CD8-positive, alpha-beta memory T cell (primary cell): ENCODE measurements at places on chromosomes 1 and 21.

DNA sequence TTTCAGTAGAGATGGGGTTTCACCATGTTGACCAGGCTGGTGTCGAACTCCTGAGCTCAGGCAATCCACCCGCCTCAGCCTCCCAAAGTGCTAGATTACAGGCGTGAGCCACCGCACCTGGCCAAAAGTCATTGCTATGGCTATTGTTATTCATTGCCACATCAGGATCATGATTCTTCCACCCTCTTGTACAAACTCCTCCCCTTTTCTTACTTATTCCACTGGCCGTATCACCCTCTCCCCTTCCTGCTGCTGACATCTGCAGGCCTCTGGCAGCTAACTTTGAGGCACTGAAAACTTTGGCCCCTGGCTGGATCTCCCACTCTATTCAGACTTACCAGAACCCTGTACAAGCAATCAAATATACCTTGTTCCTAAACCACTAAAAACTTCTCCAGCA lies 10.9 kb downstream of the TMEM53 start:
- DNase-seq, result no peak
- no peaks in the 10 kb centered on the region for H3K27me3 ChIP-seq
- no peaks in the 10 kb centered on the region for H3K36me3 ChIP-seq
- no peak overlapping the region for H3K4me3 ChIP-seq

DNA sequence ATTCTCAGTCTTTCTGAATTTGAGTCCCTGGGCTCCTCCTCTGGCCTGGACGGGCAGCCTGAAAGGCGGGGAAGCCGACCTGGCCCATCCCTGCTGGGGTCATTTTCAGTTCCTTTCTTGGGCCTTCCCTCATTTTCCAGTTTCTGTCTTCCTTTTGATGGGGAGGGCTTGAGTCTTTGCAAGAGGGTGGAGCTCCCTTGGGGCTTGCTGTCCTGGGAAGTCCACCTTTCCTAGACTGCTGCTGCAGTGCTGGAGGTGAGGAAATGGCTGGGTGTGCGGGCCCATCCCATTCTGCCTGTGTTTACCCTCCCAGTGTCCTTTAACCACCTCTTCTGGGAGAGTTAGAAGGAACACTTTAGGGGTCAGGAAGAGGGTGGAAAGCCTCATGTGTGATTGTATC lies 40.4 kb upstream of the SYNC start:
- H3K4me1 ChIP-seq, result peaks cover 5% of the 10 kb centered on the region
- no peak overlapping the region for H3K4me3 ChIP-seq
- no peak for DNase-seq
- no peaks in the 10 kb centered on the region for H3K36me3 ChIP-seq

- no peak overlapping the region for H3K4me3 ChIP-seq
- H3K4me1 ChIP-seq, result no peaks in the 10 kb centered on the region
- H3K27me3 ChIP-seq, result peaks cover 5% of the 10 kb centered on the region
- no peak for DNase-seq
Measured at GRCh38 chr1:17281775-17282181, 26.2 kb upstream of the PADI4 start.

- H3K36me3 ChIP-seq, result no peaks in the 10 kb centered on the region
- no peaks in the 10 kb centered on the region for H3K27me3 ChIP-seq
- DNase-seq, result no peak
- H3K27ac ChIP-seq, result no peak overlapping the region
- no peak overlapping the region for H3K4me3 ChIP-seq
Measured at GRCh38 chr1:222529916-222530315, 18.0 kb downstream of the HHIPL2 start.

DNA sequence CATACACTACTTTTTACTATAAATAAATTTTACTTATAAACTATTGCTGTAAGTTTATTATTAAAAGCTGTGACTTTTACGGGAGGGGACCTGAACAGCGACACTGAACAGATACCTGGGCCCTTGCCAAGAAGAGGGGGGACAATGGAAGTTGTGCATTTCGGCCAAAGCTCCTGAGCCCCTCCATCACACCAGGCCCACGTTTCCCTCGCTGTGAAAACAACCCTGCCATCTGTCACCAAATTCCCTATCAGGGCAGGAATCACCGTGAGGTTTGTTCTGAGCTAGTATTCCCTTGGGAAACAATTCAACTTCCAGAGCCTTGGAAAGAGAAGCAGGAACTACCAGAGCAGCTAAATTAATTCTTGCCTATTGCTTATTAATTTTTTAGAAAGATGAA lies 37.0 kb downstream of the VTCN1 start:
- H3K27me3 ChIP-seq, result no peaks in the 10 kb centered on the region
- H3K4me3 ChIP-seq, result no peak overlapping the region

DNA sequence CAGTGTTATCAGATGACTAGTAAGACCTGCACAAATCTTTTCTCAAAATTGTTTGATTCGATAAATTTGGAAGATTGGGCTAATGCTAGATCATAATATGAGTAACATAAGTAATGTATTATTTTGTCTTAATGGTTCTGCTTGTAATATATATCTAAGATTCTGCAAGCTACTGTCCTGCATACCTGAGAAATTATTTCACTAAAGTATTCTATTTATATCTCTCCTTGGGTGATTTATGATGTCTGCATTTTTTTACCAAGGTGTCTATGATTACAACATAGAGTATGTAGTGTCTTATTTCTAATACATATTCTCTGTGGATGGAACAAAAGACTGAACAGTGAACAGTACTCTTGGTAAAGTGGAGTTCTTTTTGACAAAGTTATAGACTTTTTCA lies 166.6 kb downstream of the CLEC20A start:
- no peak for DNase-seq
- no peak overlapping the region for H3K4me3 ChIP-seq
- H3K4me1 ChIP-seq, result no peaks in the 10 kb centered on the region
- H3K27me3 ChIP-seq, result no peaks in the 10 kb centered on the region
- no peak overlapping the region for H3K27ac ChIP-seq
- no peaks in the 10 kb centered on the region for H3K36me3 ChIP-seq

- H3K36me3 ChIP-seq, result no peaks in the 10 kb centered on the region
- no peaks in the 10 kb centered on the region for H3K4me1 ChIP-seq
- no peak for DNase-seq
- no peaks in the 10 kb centered on the region for H3K27me3 ChIP-seq
- no peak overlapping the region for H3K27ac ChIP-seq
- no peak overlapping the region for H3K4me3 ChIP-seq
Measured at GRCh38 chr1:104028416-104029035, 278.8 kb downstream of the AMY1C start.

GRCh38 chr1:160789702-160790611 lies 6.0 kb upstream of the LY9 start:
- no peak for DNase-seq
- H3K27me3 ChIP-seq, result no peaks in the 10 kb centered on the region
- peaks cover 4% of the 10 kb centered on the region for H3K4me1 ChIP-seq
- H3K27ac ChIP-seq, result no peak overlapping the region
- no peak overlapping the region for H3K4me3 ChIP-seq
- no peaks in the 10 kb centered on the region for H3K36me3 ChIP-seq

DNA sequence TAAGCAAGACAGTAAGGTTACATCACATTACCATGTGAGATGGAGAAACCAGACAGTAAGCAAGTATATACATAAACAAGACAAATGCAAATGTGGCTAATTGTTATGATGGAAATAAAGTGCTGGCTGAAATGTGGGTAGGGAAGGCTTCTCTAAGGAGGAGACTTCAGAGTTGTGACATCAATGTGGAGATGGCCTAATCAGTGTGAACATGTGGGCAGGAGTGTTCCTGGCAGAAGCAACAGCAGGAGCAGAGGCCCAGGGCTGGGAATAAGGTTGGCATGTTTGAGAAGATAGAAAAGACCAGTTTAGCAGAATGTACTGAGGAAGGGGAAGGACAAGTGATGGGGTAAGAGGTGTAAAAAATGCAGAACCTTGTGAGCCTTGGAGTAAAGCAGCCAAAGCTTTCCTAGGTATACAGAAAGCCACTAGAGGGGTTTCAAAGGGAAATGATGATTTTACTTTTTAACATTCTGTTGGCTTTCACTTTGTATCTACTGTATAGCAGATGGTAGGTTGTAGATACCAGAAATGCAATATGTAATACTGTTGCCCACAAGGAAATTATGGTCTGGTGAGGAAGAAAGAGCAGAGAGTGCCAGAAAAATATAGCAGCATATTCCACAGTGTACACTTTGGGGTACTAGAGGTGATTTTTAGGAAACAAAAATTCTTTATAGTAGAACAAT lies 197.4 kb downstream of the FGGY start:
- no peak overlapping the region for H3K4me3 ChIP-seq
- no peak for DNase-seq
- H3K4me1 ChIP-seq, result no peaks in the 10 kb centered on the region
- no peak overlapping the region for H3K27ac ChIP-seq
- no peaks in the 10 kb centered on the region for H3K27me3 ChIP-seq
- no peaks in the 10 kb centered on the region for H3K36me3 ChIP-seq

- DNase-seq, result no peak
- H3K36me3 ChIP-seq, result no peaks in the 10 kb centered on the region
- no peaks in the 10 kb centered on the region for H3K27me3 ChIP-seq
- no peak overlapping the region for H3K27ac ChIP-seq
- no peak overlapping the region for H3K4me3 ChIP-seq
Measured at GRCh38 chr21:27189870-27190269, 223.0 kb upstream of the ADAMTS5 start.

- H3K4me3 ChIP-seq, result no peak overlapping the region
- no peak overlapping the region for H3K27ac ChIP-seq
- H3K4me1 ChIP-seq, result peaks cover 37% of the 10 kb centered on the region
- DNase-seq, result no peak
- no peaks in the 10 kb centered on the region for H3K27me3 ChIP-seq
Measured at GRCh38 chr1:228161866-228162265, 3.7 kb upstream of the IBA57 start.

DNA sequence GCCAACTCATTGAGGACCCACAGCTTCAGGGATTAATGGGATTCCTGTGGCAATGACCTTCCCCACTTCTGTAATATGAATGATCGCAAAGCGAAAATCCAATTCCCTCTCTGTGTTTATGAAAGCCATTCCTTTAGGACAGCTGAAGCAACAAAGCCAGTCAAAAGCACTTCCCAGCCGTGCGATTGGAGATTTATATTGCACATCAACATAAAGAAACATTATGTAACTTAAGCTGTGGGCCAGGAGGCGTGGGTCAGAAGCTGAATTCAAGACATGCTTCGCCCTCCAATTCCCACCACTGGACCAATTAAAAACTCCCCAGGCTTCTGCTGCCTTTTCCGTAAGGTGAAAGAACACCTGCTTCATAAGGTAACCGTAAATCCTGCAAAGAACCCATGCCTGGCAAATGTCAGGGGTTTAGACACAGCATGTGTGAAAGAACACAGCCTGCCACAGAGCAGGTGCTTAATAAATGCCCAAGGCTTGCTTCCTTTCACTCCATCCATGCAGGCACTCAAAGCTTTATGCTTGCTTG lies 138.9 kb upstream of the SOD1 start:
- H3K36me3 ChIP-seq, result no peaks in the 10 kb centered on the region
- DNase-seq, result no peak
- no peaks in the 10 kb centered on the region for H3K27me3 ChIP-seq
- H3K4me1 ChIP-seq, result no peaks in the 10 kb centered on the region
- H3K4me3 ChIP-seq, result no peak overlapping the region
- H3K27ac ChIP-seq, result no peak overlapping the region
